ENCODE measurements at places on chromosomes 4 and X. TPM values are rescaled to one million over a fixed set of nuclear protein-coding genes. Genes with fewer than 3 reads are reported as not detected.

ZCCHC13 gene
- not detected for total RNA-seq

ARMCX2 gene
- 95.6 TPM for total RNA-seq

GAGE12G gene
- not detected for total RNA-seq

RGN gene
- total RNA-seq, result 7.3 TPM

ENAM gene
- 0.12 TPM for total RNA-seq

SRPX gene
- 65.0 TPM for total RNA-seq

NAA11 gene
- 0.06 TPM for total RNA-seq

AR gene
- 10.4 TPM for total RNA-seq

Measured in aortic smooth muscle cell (primary cell).